ENCODE measurements at places on chromosomes 11 and 22. TPM values are rescaled to one million over a fixed set of nuclear protein-coding genes. Genes with fewer than 3 reads are reported as not detected.
A peak's percentile ranks its signal among the peaks of the same experiment; 100 is the strongest.

DNA sequence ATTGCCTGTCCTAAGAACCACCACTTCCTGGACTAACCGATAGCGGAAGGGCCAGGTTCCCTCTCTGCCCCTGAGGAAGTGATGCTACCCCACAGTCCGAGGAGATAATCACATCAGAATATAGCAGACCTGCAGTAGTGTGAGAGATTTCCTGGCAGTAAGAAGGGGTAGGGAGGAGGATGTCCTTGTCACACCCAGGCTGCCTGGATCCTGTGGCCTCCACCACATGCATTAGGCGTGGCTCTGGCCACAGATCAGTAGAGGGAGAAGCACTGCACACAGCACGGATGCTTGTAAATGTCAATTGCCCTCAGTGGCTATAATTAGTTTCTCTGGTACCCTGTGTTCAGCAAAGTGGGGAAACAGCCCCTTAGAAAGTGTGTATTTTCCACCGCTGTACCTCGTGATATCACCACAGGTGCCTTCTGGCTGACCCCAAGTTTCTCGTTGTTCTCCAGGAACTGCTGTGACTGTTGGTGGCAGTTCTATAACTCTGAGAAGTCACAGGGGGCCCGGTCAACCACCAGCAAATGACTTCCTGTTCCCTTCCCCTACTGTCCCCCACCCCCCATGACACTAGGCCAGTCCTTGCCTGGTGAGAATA, 61.8 kb downstream of the UBASH3B start:
- no peak for DNase-seq

DNA sequence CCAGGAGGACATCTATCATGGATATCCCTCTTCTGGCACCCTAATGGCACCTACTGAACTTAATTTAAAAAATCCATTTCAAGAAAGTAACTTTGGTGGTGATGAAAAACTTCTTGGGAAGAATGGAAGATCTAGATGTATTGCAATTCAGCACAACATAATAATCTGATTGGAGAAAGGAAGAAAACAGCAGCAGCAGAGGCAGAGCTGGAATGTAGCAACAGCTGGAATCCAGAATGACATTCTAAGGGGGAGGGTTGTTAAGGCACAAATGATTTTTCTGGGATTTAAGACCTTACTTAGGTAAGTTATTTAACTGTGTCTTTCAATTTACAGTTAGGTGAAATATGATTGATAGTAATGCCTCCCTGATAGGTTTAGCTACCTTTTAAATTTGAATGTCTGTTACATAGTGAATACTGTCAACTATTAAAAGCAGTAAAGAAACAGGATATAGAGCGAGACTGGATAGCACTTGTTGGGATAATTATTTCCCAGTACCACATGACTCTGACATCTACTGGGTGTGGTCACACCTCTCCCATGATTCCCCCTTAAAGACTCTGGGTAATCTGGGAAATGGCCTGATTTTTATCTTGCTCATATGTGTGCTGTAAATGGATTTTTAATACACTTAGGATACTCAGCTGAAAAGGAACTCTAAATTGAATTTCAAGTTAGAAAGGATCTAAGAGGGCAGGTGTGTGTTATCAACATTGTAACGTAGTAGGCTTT, 11.7 kb downstream of the CAPRIN1 start:
- DNase-seq: no peak

DNA sequence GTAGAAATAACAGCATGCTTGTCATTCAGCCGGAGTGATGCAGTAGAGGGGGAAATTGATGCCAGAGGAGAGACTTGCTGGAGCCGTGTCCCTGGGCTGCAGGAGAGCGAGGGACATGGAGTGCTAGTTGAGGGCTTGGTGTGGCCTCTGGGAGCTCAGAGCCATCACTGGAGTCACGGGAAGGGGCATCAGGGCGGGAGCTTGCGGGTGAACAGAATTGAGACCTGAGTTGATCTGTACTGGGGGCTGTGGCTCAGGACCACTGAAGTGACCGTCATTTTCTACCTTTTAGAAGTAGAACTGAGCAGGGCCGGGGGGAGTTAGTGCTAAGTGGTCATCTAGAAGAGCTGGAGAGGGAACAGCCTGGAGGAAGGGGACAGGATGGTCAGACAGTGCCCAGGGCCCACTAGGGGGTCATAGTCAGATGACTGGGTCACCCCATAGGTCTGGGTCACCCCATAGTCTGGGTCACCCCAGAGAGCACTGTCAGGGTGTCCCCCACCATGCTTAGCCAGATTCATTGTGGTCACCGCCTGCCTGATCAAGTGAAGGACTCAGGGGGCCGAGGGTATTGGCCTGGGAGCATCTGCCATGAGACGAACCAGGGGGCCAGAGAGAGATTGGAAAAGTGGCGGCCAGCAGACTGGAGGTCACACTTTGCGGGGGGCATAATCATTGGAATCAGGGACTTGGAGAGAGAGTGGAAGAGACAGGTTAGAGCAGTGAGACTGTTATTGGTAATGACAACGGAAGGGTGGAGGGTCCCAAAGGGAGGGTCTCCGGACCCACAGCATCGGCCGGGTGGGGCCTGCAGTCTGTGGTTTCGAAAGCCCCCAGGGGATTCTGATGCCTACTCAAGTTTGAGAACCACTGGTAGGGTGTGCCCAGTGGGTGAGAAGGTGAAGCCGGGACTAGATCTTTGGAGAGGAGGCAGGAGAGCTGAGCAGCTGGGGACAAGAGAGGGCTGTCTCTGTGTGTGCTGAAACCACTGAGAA, 15.2 kb downstream of the RIBC2 start:
- DNase-seq: no peak

- no peak for DNase-seq
Observed at GRCh38 chr11:40230821-40231220, 1228.6 kb downstream of the LRRC4C start.

GRCh38 chr11:18769802-18770456, 21.7 kb downstream of the PTPN5 start:
- no peak for DNase-seq

GRCh38 chr11:57920971-57921370, 102.7 kb upstream of the OR9Q1 start:
- DNase-seq: no peak

DNA sequence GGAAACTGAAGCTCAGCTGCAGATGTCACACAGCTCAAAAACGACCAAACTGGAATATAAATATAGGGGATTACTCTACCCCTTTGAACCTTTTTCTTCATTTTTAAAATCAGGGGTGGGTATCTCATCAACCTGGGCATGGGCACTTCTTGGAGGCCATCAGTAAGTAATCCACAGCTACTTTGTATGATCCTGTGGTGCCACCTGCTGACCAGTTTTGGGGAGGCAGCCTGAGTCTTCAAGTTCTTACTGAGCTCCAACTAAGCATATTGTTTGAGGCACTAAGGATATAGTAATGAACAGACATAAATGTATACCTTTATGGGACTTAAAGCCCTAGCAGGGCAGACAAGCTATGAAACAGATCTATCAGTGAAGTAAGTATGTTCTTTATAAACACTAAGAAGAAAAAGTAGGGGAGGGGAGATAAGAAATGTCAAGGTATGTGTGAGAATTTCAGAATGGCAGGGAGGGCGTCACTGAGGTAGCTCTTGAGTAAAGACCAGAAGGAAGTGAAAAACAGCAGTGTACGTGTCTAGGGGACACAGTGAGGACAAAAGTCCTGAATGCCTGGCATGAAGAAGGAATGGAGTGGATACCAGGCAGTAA, 18.4 kb downstream of the TUB start:
- DNase-seq: peak; percentile 65

DNA sequence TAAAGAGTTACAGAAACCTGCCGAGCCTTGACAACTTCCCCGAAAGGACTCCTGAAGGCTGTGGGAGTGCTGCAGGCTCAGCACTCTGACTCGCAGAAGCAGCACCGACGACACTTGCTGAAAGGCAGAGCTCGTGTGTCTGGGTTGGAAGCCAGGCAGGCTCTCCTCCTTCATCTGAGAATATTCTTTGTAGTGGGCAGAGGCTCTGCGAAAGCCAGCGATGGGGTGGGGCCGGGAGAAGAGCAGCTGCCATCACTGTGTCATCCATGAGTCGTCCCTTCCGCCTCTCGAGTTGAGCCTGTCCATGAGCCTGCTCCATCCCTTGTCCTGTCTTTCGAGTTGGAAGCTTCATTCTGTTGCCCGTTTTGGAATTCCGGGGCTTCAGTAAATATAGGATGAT, 11.9 kb downstream of the GLB1L2 start:
- peak; percentile 1 for DNase-seq

- DNase-seq: no peak
Observed at GRCh38 chr11:4882543-4882942, 843 bp downstream of the OR51T1 start.

DNA sequence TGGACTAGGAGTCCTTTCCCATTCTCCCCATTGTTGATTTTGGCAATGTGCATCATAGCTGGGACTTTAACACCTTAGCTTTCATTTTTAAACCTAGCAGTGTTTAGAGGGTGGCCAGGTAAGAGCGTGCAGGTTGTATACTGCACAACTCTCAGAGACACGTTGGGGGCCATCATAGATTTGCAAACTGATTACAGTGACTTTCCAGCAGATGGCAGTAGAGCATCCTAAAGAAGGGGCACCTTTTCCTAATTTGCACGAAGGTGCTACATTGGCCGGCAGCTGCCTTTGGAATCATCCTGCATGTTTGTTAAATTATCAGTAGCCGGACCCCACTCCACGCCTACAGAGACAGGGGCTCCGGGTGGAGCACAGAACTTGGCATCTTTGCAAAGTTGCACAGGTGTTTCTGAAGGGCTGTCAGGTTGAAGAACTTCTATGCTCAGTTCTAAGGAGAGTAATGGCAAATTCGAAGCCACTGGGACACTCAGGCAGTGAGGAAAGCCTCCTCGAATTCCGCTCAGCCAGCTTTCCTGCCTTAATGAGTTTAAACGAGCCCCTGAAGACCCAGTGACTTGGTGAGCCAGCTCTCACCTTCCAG, 7.7 kb downstream of the LHFPL7 start:
- peak; percentile 27 for DNase-seq

- DNase-seq: no peak
Observed at GRCh38 chr11:134792044-134792443, 380.0 kb upstream of the B3GAT1 start.

DNA sequence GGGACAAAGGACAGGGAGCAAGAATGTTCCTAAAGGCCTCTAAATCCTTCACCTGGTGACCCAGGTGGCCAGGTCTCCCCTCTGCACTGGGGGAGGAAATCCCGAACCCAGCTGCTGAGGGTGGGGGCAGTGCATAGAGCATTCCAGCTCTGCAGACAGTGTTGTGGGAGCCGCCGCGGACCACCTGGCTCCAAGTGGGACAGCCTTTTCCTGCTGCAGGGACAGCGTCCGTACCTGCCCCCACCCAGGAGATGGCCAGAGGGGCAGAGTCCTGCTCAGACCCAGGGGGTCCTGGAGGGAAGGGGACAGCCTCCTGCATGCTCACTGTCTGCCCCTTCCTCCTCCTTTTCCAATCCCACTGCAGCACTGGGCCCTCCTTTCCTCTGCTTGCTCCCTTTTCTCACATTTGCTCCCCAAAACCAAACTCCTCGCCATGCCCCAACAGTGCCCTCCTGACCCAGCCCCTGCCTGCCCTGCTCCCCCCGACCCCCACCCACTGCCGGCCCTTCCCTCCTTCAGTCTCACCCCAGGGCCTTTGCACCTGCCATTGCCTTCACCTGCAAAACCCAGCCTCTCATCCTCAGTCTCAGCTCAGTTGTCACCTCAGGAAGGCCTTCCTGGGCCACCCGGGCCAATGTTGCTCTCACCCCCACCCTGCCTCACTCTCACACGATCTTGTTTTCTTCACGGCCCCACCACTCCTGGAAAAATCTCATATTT, 12.8 kb downstream of the PNPLA5 start:
- no peak for DNase-seq

- no peak for DNase-seq
Observed at GRCh38 chr11:107757661-107758060, 45.8 kb upstream of the SLN start.

DNA sequence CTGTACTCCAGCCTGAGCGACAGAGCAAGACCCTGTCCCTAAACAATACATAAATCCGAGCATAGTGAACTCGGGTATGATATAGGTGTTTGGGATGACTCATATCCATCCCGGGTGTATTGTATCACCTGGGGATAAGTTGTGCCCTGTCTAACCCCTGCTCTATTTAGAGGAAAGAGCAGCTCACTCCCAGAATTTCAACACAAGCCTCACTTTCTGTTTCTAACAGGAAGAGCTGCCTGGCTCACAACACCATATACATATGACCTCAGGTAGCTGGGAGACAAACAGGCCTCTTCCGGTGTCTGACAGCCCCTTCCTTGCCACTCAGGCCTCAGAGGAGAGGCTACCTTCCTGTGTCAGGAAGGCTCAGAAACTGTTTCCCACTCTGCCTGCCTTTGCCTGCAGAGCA, 9.9 kb upstream of the MICALL1 start:
- no peak for DNase-seq

- DNase-seq: peak; percentile 28
Observed at GRCh38 chr11:63710476-63711217, 29.3 kb downstream of the RTN3 start.

DNA sequence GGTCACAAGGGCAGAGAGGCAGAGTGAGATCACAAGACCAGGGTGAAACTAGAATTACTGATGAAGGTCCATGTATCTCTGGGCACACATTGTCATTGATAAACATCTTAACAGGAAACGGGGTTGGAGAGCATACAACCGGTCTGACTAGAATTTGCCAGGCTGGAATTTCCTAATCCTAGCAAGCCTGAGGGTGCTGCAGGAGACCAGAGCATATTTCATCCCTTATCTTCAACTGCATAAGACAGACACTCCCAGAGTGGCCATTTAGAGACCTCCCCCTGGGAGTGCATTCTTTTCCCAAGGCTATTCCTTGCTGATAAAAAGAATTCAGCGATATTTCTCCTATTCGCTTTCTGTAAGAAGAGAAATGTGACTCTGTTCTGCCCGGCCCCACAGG, 84.6 kb upstream of the IZUMO1R start:
- no peak for DNase-seq

DNA sequence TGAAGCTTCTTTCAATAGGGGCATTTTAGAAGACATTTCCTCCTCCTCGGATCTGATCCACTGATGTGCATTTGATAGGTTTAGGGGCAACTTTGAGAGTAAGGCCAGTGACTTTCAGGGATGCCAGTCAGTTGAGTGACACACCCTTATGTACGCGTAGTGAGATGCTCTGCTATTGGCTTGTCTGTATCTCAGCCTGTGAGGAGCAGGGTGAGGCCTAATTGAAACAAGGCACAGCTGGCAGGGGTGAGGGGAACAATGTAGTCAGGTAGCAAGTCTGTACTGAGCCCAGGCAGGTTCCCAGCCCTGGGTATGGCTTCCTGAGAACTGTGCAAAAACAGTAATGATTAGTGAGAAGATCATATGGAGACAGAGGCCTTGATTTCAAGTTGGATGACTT, 61.5 kb downstream of the STIM1 start:
- DNase-seq: no peak

DNA sequence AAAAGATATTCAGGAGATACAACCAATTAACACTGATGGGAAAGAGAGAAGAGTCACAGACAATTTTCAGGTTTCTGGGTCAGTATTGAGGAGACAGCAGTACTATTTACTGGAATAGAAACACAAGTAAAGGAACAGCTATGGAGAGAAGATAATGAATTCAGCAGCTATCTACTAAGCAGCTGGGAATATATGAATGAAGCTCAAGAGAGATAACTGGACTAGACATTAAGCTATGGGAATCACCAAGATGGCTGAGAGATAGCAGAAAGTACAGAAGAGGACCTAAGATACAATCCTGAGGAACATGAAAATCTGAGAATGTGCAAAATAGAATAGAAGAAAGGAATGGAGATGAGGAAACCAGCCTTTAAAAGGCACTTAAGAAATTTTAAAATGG, 15.9 kb downstream of the ALG9 start:
- no peak for DNase-seq

GRCh38 chr22:25051983-25052710, 99.6 kb downstream of the KIAA1671 start:
- no peak for DNase-seq

OR5I1 gene
- total RNA-seq: not detected

DGCR6L gene
- 82.5 TPM for total RNA-seq

GLYAT gene
- total RNA-seq: not detected

VSIG2 gene
- total RNA-seq: not detected

ADORA2A gene
- total RNA-seq: 0.92 TPM

CABP7 gene
- total RNA-seq: not detected
